ENCODE measurements at places on chromosomes 12 and 14.

DNA sequence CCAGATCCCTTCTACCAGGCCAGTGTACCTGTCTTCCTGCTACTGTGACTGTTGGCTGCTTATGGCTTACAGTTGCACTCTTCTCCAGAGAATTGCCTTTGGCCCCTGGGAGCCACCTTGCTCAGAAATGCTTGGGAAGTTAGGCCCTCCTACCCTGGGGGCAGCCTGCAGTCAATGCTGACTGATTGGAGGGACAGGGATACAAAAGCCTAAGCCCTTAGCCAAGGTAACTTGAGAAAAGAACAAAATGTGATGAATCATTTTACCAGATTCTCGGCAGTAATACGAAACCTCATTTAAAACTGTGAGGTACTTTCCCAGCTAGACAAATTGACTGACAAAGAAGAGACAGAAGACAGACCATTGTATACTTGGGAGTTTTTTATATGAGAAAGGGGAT, 47.3 kb downstream of the PTCSC3 start:
- DNase-seq: no peak

DNA sequence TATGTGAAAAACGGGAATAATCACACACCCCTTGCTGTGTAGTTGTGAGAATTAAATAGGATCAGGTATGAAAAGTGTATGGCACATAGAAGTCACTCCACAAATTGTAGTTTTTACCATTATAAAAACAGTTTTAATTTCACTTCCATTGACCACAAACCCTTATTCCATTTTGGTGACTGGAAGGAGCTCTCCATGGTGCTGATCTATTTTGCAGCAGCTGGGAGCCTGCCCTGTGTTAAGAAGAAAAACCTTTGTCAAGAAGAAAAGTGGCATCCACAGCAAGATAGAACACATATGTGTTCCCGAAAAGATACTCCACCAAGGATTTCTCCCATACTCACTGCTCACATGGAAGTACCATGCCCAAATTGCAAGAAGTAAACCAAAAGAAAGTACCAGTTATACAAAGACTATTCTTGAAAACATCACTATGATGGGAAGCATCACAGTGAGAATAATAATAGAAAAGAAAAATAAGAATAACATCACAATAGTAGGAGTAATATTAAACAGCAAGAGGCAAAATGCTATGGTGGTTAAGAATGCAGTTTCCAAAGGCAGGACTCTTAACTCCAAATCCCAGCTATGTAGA, 58.7 kb downstream of the TUNAR start:
- DNase-seq: no peak

DNA sequence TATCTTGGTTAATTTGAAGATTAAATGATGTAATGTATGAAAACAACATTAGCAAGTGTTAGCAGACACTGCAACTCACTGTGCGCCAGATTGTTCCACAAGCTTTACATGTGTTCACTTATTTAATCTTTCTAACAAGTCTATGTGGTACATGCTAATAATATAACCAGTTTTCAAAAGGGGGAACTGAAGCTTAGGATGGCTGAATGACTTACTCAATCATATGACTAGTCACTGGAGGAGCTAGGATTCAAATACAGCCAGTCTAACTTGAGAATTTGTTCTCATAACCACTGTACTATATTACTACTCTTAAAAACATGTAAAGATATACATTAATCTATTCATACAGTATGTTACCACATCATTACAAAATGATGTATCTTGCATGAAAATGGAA, 60.5 kb upstream of the LRIG3 start:
- DNase-seq: no peak

- DNase-seq: no peak
These were observed 7.1 kb upstream of the PNMA1 start for GRCh38 chr14:73721101-73721821.

- DNase-seq: no peak
These were observed 15.5 kb upstream of the ANO4 start for GRCh38 chr12:100778967-100779590.

DNA sequence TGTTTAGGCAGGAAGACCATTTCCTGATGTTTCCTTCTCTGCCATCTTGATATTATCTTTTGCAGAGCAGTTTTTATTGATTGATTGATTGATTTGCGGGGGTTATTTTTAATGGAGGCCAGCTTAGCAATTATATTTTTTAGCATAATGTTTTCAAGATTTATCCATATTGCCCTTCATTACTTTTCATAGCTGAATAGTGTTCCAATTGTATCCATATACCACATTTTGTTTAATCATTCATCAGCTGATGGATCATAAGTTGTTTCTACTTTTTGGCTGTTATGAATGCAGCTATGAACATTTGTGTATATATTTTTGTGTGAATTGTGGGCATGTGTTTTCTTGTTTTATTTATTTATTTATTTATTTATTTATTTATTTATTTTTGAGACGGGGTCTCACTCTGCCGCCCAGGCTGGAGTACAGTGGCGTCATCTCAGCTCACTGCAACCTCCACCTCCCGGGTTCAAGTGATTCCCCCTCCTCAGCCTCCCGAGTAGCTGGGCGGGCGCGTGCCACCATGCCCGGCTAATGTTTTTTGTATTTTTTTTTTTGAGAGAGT, 20.9 kb upstream of the RCOR1 start:
- DNase-seq: no peak

- no peak for DNase-seq
These were observed 111.9 kb upstream of the CPM start for GRCh38 chr12:69044887-69045286.

- no peak for DNase-seq
These were observed 187.2 kb upstream of the NEDD1 start for GRCh38 chr12:96719660-96720362.

GRCh38 chr12:106110626-106111300, 28.0 kb downstream of the NUAK1 start:
- DNase-seq: no peak

DNA sequence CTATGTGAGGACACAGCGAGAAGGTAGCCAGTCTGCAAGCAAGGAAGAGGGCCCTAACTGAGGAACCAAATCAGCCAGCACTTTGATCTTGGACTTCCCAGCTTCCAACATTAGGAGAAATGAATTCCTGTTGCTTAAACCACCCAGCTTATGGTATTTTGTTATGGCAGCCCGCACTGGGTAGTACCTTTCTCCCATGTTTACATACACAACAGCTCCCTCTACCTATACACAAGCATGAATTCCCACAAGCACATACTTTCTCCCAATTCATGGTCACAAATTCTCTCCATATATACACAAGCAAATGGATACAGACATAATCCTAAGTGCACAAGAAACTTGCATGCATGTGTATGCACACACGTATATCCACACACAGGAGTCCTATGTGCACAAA, 7.4 kb downstream of the ITGB7 start:
- DNase-seq: no peak

DNA sequence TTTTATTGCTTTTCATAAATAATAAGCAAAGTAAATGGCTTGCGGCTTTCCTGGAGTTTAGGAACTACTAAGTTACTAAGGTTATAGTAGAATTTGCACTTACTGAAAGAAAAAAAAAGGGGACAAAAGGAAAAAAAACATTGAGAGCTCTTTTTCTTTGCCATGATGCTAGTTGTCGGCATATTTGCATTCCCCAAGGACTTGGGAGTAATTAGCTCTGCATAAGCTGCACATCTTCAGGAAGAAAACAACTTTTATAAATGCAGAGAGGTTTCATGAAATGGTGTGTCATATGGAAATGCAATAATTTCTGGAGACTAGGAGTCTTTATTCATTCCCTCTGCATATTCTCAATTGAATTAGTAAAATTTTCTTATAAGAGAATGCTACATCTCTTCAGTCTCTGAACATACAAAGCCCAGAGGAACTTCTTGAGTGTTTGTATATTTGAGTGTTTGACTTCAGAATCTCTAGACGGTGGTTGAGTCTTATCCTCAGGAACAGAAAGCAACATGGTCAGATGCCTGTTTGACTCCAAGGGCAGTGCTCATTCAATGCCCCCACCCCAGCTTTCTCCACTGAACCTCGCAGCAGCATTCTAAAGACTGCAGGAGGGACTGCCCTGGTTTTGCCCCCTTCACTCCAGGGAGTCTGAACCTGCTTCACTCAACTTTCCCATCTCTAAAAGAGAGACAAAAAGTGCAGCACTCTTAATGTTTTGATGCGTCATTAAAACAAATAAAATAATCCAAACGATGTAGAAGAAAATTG, 158.9 kb upstream of the EEA1 start:
- DNase-seq: no peak

DNA sequence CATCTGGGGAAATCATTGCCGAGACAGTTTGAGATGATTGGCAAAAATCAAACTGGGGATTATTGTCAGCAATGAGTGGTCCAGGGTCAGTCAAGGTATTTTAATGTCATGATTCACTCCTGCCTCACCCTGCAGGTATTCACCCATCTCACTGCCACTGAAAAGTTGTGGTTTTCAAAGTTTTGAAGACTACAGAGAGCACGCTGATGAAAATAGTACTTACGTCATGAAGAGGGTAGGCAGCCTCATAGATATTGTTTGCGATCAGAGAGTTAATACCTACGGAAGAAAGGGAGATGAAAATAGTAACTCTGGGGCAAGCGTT, 138.0 kb downstream of the ANO2 start:
- no peak for DNase-seq

DNA sequence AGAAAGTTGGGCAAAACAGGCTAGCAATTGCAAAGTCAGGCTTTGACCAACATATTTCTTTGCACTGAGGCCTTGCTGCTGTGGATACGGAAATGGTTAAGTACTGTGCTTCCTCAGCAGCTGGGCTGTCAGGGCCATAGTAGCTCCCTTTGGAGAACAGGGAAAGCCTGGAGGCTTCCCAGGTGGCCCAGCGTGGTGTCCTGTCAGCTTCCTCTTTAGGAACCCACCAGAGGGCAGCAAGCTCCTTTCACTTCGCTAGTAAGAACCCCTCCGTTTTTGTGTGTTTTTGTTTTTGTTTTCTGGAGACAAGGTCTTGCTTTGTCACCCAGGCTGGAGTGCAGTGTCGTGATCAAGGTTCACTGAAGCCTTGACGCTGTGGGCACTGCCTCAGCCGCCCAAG, 1.7 kb upstream of the CFAP251 start:
- DNase-seq: no peak

GRCh38 chr14:103456167-103456835, 66.3 kb downstream of the CKB start:
- DNase-seq: no peak

GRCh38 chr14:90483571-90483974, 86.7 kb downstream of the CALM1 start:
- peak; percentile 18 for DNase-seq

GRCh38 chr14:28077021-28077420, 689.6 kb upstream of the FOXG1 start:
- no peak for DNase-seq

DNA sequence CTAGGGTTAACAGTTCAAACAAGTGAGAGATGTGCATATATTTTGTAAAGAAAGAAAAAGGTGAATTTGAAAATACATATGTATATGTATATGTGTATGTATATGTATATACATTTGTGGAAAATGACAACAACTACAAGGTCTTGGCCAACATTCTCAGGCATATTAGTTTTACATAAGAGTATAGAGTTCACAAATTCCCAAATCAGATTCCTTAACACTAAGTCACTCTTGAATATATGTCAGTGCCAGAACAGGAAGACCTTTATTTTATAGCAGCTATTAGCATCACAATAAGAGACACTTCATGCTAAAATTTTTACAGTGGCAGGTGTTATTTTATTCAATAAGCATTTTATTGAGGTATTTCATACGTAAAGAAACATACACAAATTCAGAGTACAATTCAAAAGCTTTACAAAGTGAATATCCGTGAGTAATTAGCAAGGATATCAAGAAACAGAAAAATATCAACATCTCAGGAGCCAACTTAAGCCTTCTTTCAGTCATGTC, 179.7 kb downstream of the SLC6A15 start:
- DNase-seq: no peak

DNA sequence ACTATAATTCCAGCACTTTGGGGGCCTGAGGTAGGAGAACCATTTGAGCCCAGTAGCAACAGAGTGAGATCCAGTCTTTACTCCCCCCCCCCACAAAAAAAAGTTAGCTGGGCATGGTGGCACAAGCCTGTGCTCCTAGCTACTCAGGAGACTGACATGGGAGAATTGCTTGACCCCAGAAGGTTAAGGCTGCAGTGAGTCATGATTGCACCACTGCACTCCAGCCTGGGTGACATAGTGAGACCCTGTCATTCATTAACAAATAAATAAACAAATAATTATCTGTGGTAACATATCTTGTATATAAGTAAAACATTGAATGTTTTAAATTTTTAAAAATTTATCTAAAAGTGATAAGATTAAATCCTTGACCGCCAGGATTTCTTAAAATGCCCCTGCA, 4.8 kb downstream of the ENTPD5 start:
- DNase-seq: no peak
